ENCODE measurements at places on chromosomes 7 and 10. TPM values are rescaled to one million over a fixed set of nuclear protein-coding genes. Genes with fewer than 3 reads are reported as not detected.

KAZALD1 gene
- 0.25 TPM for total RNA-seq

ANKRD26 gene
- total RNA-seq: 10.3 TPM

LHPP gene
- 7.8 TPM for total RNA-seq

CCDC146 gene
- 0.93 TPM for total RNA-seq

CSTF2T gene
- total RNA-seq: 29.5 TPM

KIAA1549 gene
- total RNA-seq: 1.7 TPM

OR2A7 gene
- 1.3 TPM for total RNA-seq

NAPEPLD gene
- 4.9 TPM for total RNA-seq

HOXA10 gene
- total RNA-seq: not detected

SFRP4 gene
- total RNA-seq: not detected

AKR1C1 gene
- total RNA-seq: 0.14 TPM

CYP2W1 gene
- total RNA-seq: not detected

SDK1 gene
- 0.54 TPM for total RNA-seq

WEE2 gene
- total RNA-seq: not detected

OLAH gene
- total RNA-seq: 2.0 TPM

IDI2 gene
- not detected for total RNA-seq

AOC1 gene
- not detected for total RNA-seq

SEMA3D gene
- total RNA-seq: not detected

CRYGN gene
- 0.12 TPM for total RNA-seq

SPDYE11 gene
- total RNA-seq: not detected

MLXIPL gene
- total RNA-seq: not detected

WNT8B gene
- 0.16 TPM for total RNA-seq

DIP2C gene
- 0.54 TPM for total RNA-seq

LIPF gene
- total RNA-seq: not detected

OAT gene
- 43.1 TPM for total RNA-seq

ENO4 gene
- not detected for total RNA-seq

RBAK gene
- total RNA-seq: 11.3 TPM

EGR2 gene
- total RNA-seq: 53.2 TPM

COBL gene
- total RNA-seq: not detected

LRRC18 gene
- not detected for total RNA-seq

CALML5 gene
- not detected for total RNA-seq

STRA8 gene
- total RNA-seq: not detected

RGR gene
- total RNA-seq: not detected

NKX2-3 gene
- not detected for total RNA-seq

PAPOLB gene
- 0.04 TPM for total RNA-seq

RPEL1 gene
- total RNA-seq: 0.10 TPM

ERVW-1 gene
- total RNA-seq: not detected

ZNF365 gene
- not detected for total RNA-seq

SVIL gene
- total RNA-seq: 8.5 TPM

HHEX gene
- 0.38 TPM for total RNA-seq

NUTM2A gene
- total RNA-seq: 0.47 TPM

LIPM gene
- total RNA-seq: not detected

UNC5B gene
- 0.04 TPM for total RNA-seq

CALCR gene
- total RNA-seq: not detected

ANKRD30A gene
- total RNA-seq: not detected

OPN1SW gene
- total RNA-seq: not detected

NAT16 gene
- total RNA-seq: not detected

TMEM213 gene
- total RNA-seq: not detected

PIP gene
- not detected for total RNA-seq

CHPF2 gene
- 24.5 TPM for total RNA-seq

UPK3B gene
- total RNA-seq: not detected

SPDYE5 gene
- not detected for total RNA-seq

MRPS16 gene
- 155 TPM for total RNA-seq

ASB4 gene
- total RNA-seq: not detected

SHH gene
- total RNA-seq: not detected

KLF14 gene
- not detected for total RNA-seq

All from activated naive CD8-positive, alpha-beta T cell treated with anti-CD3 and anti-CD28 coated beads for 36 hours (primary cell).